ENCODE measurements at places on chromosomes 5 and 9.

DNA sequence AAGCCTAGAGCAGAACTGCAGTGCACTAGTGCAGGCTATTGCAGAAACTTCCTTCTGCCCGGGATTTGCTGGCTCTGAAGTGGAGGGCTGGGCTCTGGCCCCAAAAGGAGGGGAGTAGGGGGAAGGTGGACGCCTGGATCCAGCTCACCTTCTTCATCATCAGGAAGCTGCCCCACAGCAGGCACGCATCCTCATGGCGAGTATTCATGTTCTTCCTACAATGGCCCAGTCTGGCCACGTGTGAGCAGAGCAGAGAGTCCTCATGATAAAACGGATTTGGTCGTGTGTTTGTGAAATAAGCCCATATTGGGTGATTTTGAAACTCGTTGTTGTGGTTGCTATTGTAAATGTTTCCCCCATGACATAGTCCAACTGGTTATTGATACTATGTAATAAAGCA, 8.2 kb upstream of the GLIPR2 start:
- no peak for DNase-seq

GRCh38 chr9:91515074-91515687, 91.5 kb upstream of the NFIL3 start:
- DNase-seq, result peak; percentile 3

GRCh38 chr5:173557123-173557903, 59.1 kb downstream of the BOD1 start:
- no peak for DNase-seq

- no peak for DNase-seq
Observed at GRCh38 chr5:13771011-13771571, 173.4 kb downstream of the DNAH5 start.

DNA sequence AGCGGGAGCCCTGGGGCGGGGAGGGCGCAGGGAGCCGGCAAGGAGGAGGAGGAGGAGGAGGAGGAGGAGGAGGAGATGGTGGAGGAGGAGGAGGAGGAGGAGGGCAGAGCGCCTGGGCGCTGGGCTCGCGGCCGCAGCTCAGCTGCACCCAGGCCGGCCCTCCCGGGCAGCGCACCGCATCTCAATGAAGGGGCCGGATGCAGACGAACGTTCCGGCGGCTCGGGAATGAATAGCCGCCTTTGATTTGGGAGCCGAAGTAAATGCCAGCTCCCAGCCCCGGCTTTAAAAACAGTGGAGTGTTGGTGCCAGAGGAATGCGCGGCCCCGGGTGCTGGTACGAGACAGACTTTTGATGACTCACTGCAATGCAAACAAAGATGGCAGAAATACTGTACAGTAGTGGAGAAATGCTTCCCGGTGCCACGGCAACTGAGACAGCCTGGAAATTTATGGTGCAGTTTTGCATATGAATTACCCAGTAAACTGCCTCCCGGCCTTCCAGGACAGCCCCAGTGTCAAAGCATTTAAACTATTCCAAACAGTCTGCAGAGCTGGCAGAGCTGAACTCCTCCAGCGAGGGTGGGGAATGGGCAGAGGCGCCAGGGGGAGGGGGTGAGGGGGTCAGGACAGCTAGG, 43.1 kb downstream of the NACC2 start:
- peak; percentile 39 for DNase-seq

DNA sequence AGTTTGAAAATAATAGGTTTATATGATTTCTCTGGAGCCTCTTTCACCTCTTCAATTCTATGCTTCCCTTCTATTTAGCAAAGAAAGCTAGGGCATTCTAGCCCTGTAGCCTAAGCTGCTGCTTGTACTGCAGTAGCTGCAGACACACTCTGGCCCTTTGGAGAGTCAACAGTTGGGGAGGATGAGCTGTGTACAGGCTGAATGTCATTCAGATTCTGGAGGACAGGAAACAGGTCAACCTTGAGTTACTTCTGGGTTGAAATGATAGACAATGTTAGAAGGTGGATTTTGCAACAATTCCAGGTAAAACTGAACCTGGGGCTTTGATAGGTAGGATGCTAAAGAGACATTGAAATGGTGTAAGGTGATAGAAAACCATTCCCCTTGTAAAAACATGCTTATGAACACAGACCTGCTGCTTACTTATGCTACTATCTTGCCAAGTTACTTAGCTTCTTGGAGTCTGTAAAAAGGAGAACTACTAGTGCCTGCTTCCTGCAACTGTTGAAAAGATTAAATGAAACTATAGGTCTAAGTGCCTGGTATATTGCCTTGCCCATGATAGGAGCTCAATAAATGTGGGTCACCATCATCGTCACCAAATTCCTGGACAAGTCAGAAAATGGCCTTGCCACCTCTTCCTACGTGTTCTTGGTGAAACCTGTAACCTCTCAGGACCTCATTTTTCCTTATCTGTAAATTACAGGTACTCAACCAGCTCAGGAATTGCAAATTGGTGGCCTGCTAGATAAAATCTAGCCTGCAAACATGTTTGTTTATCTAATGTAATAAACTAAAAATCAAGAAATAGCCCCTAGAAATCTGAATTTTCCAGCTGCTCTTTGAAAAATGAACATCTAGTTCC, 83.7 kb downstream of the GALNT10 start:
- no peak for DNase-seq

DNA sequence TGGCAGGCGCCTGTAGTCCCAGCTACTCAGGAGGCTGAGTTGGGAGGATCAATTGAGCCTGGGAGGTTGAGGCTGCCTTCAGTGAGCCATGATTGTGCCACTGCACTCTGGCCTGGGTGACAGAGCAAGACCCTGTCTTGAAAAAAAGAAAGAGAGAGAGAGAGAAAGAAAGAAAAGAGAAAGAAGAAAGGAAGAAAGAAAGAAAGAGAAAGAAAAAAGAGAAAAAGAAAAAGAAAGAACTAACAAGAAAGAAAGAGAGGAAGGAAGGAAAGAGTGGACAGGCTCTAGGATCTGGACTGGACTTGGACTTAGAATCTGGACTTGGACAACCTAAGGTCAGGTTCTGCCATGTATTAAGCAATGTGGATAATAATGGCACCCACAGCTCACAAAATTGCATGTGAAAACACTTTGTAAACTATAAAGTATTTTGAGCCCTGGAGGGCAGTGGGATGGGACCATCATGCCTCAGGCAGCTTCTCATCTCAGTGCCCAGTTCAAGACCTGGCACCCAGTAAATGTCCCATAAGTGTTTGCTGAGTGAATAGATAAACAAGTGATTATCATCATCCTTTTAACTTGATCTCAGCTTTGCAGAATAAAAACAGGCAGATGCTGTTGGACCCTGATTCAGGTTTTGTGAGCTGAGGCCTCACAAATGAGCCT, 12.8 kb upstream of the PHF19 start:
- no peak for DNase-seq

GRCh38 chr9:9286001-9286400, 1326.8 kb downstream of the PTPRD start:
- DNase-seq, result no peak

- no peak for DNase-seq
Observed at GRCh38 chr5:106796081-106796480, 874.7 kb downstream of the EFNA5 start.

DNA sequence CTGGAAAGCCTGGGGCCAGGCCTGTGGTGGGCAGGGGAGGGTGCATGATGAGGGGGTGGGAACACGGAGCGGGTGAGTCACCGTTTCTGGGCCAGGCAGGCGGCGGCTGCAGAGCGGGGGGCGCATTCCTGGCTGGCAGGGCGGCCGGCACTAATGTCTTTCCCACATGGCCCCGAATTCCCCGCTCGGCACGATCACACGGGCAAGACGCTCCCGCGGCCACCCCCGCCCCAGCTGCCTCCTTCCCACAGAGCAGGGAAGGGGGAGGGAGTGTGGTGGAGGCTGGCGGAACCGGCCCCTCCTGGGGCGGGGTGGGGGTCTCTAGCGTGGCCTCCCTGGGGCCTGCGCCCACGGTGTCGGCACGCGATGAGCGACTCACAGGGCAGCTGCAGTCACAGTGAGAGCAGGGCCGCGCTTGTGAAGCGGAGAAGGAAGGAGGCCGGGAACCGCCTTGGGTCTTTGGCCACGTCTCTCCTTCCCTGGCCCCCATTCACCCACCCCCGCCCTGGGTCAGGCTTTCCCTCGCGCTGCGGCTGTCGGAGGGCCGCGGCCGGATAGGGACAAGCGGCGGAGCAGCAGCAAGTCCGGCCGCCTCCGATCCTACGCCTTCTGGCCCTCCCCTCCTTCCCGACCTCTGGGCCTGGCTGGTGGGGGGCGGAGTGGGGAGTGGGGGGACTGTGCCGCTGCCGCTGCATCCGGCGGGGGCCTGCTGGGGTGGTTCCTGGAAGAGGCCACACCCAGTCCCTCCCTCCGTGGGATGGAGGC, 48.9 kb downstream of the CXXC5 start:
- peak; percentile 27 for DNase-seq

GRCh38 chr9:19649336-19650041, 139.3 kb downstream of the SLC24A2 start:
- DNase-seq, result no peak

DNA sequence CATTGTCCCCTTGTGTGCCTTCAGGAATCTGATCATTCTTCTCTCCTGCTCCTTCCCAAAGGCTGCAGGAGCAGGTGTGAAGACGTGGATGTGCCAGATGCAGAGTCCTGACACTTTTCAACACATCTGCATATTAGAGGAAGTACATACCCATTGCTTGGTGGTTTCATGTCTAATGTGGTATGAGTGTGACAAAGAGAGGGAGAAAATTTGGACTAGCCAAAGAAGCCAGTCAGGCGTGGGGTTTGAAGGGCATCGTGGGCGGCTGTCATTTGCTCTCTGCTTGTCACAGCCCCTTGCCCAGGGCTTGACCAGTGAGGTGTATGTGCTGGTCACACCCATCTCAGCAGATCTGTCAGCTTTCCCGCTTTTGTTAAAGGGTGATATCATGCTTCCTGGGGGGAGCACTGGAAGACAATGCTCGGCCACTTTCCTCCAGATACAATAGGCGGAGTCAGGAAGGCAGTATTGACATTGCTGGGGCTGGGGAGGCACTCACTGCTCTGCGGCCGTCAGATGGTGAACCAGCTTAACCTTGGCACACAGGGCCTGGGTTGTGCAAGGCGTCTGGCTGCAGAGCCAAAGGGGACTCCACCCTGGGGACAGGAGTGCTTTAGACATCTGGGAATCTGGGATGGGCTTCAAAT, 8.6 kb downstream of the TEK start:
- DNase-seq, result no peak

- no peak for DNase-seq
Observed at GRCh38 chr9:125960626-125961025, 213.5 kb downstream of the PBX3 start.
